ENCODE measurements at places on chromosomes 6 and 20.

- no peak for DNase-seq
These were observed 18.8 kb downstream of the TBPL1 start for GRCh38 chr6:133971861-133972260.

DNA sequence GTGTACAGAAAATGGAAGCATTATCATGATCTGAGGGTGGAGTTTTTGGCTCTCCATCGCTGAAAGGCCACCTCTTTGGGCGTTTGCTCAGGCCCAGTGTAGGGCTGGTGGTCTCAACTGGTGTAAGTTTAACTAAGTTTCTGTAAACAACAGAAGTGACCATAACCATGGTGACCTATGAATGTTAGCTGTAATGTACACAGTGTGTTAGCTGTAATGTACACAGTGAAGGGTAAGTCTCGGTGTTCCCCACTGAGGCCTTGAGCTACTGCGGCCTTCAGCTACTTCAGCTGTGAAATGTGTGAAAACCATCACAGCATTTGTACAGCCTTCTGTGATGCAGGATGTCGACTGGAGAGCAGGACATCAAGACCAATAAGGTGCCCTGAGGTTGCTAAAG lies 185.2 kb downstream of the MYLK4 start:
- no peak for DNase-seq

- no peak for DNase-seq
These were observed 78.6 kb upstream of the INSM1 start for GRCh38 chr20:20289331-20289730.

GRCh38 chr6:45829873-45830272 lies 185.8 kb downstream of the CLIC5 start:
- DNase-seq = no peak
